ENCODE measurements at places on chromosomes 2 and 18.

GRCh38 chr2:135258193-135258592 is 206.1 kb downstream of the RAB3GAP1 start:
- no peak for DNase-seq

DNA sequence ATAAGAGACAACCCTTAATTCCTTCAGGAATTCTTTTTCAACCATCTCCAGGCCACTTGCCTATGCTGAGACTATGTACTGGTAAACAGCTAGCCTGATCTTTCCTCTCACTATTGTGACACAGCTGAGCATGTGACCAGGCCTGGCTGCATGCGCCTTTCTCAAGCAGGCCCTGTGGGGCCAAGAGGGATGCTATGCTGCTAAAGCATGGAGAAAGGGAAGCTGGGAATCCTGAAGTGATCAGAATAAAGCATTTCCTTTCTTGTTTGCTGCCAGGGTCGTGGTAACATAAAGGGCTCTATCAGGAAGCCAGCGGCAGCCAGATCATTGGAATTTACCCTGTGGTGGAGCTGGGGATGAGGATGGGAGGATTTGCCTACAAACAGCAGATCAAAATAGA is 29.8 kb upstream of the LCLAT1 start:
- peak; percentile 45 for DNase-seq

DNA sequence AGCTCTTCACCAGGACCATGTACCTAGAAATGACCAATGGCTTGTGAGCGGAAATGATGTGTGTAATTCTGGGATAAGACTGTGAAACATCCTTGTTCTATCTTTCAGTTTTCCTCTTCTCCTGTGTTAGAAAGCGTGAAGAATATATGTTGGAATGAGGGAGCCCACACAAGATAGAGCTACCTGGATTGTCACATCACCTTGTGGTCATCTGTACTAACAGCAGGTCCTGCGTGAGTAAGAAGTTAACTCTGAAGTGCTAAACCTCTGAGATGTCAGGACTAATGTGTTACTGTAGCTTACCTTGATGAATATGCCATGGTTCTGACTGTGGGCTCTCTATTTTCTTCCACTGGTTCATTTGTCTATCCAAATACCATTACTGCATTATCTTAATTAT is 75.6 kb downstream of the FASTKD2 start:
- no peak for DNase-seq

GRCh38 chr2:158103411-158104012 is 1.8 kb downstream of the UPP2 start:
- DNase-seq: no peak

GRCh38 chr2:133884739-133885381 is 316.6 kb upstream of the NCKAP5 start:
- DNase-seq: no peak

- DNase-seq: no peak
Observed at GRCh38 chr2:80007777-80008503, 296.6 kb downstream of the LRRTM1 start.

- no peak for DNase-seq
Observed at GRCh38 chr2:223300326-223300725, 248.3 kb downstream of the KCNE4 start.

DNA sequence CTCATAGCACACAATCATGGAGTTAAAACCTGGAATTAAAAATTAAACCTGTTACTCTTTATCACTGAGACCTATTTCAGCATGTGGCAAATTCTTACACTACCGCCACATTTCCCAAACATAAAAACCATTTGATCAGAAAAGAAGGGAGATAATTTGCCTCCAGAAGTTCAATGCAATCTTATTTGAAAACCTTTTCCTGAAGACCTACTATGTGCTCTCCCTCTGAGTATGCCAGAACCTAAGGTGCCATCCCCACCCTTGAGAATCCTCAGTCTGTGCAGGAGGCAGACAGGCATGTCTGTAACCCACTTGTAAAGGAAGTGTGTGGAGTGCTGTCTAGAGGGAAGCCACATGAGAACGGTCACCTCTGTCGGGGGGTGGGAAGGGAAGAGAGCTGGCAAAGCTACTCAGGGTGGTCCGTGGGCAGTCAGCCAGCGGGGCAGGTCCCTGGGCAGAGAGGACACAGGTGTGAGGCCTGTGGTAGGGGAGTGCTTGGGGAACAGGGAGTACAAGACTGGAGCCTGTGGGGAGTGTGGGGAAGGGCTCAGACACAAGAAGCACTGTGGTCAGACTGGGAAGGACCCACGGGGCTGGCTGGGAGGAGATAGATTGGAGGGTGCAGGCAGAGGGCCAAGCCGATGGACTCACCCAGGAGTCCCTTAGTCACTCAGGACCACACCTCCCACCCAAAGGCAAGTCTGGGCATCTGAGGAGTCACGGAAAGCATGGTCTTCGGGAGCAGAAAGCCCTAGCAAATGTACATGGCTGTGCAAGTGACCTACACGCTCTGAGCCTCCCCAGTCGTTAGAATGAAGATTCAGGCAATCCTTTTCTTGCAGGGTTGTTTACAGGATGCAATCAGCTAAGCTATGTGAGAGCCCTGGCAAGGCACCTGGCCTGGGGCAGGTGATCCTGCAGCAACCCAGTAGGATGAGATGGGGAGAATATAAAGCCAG is 22.8 kb downstream of the CRACDL start:
- DNase-seq: no peak

DNA sequence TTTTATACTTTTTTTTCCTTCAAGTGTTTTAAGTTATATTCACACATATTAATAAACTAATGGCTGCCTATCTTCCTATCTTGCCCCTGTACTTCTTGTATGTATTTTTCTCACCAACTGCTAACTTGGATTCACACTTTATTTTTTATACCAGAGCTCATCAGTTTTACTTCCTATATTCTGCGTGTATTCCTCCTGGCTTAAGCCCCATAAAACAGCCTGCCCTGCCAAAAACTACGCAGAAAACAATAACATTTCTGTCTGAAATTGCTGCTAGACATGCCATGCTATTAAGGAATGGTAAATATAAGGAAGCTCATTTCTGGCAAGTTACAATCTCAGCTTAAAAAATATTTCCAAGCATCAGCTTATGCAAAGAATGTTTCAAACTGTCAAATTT is 172.3 kb downstream of the UBE2E3 start:
- DNase-seq: no peak

- DNase-seq: no peak
Observed at GRCh38 chr2:102042196-102043081, 50.7 kb downstream of the IL1R2 start.

- no peak for DNase-seq
Observed at GRCh38 chr2:12270876-12271588, 445.7 kb upstream of the TRIB2 start.

DNA sequence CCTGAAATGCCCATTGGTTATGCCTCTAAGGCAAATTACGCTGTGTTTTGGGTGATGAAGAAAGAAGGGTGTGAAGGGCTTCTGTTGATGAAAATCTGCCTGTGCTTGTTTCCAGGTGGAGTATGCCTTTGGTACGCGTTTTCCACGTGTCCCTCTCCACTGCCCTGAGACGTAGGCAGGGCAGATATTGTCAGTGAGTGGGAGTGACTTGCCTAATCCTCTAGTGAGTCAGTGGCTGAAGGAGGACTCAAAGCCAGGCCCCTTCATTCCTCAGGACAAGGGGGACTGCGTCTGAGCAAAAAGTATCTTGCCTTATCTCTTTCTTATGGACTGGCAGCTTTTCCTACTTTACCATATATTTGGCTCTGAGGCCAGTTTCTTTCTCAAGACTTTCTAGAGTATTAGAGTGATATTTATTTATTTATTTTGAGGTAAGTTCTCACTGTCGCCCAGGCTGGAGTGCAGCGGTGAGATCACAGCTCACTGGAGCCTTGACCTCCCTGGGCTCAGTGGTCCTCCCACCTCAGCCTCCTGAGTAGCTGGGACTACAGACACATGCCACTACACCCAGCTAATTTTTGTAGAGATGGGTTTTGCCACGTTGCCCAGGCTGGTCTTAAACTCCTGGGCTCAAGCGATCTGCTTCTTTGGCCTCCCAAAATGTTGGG is 10.2 kb downstream of the RALB start:
- peak; percentile 60 for DNase-seq

DNA sequence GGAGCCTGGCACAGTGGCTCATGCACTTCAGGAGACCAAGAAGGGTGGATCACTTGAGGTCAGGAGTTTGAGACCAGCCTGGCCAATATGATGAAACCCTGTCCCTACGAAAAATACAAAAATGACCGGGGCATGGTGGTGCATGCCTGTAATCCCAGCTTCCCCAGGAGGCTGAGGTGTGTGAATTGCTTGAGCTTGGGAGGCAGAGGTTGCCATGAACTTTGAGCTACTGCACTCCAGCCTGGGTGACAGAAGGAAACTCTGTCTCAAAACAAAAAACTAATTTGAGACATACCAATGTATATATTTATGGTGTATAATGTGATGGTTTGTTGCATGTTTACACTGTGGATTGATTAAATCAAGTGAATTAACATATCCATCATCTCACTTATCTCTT is 21.8 kb upstream of the ZNF512 start:
- no peak for DNase-seq

- no peak for DNase-seq
Observed at GRCh38 chr18:78896111-78896905, 83.3 kb upstream of the SALL3 start.

DNA sequence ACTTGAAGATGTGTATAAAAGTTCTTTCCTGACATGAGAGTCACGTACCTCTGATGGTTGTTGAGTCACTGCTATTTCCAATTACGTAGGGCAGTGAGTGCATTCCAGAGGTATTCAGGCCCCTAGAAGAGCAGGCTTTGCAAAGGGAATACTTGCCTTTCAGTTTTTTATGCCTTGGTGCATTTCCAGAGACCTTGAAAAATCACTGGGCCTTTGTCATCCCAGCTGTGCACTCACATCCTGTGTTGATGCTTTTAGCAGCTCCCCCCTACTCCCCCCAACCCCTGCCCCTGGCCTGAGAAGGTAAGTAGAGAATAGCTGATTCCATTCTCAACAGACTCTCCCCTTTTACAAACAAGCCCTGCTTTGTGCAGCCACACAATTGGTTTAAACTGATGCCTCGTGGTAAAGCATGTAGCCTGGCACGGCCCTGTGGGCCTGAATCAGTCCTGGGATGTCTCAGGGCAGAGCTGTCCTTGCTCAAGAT is 174.2 kb downstream of the PRPF40A start:
- no peak for DNase-seq

GRCh38 chr2:144362401-144362800 is 157.5 kb downstream of the ZEB2 start:
- no peak for DNase-seq

DNA sequence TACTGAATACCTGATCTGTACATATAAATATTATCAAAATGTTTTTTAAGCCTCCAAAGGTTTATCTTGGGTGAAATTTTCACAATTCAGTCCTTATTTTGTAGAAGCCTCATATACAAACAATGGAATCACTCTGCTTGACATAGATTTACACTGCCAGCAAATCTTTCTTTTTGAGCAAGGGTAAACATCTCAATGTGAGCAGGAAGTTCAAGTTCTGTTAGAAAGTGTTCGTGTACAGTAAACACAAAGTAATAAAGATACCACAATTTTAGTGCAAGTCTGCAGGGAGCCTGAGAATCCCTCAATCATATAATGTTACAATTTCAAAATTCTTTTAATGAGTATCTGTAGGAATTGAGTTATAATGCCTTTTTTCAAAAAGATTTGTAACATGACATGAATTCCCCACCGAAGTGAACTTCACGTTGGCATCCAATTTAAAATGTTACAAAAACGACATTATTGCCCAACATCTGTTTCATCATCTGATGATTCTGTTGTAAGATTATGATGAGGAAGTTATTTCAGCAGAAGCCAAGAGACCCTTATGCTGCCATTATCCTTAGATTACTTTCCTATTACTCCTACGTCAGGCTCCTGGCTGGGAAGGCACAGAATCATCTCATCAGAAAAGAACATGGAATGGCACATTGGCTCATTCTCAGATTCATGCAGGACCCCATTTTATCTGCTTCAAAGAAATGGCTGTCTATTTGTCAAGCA is 283.9 kb upstream of the ACVR2A start:
- peak; percentile 62 for DNase-seq

Measured in inflammatory macrophage (primary cell).